ENCODE measurements at places on chromosomes 4 and X.
A peak's percentile ranks its signal among the peaks of the same experiment; 100 is the strongest.

DNA sequence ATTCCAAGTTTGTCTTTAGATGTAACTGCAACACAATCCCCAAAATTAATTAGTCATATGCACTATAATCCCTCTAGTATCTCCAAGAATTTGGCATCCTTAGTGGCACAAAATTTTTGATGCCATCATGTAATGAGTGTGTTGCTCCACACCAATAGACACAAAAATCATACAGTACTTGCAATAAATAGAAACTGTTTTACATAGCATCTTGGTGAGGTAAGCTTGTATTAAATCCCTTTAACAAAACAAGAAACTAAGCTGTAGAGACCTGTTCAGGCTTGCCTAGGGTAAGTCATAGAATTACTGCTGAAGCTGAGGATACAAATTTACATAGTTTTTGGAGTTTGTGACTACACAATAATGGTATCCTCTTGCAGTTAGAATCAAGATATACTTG lies 64.5 kb upstream of the PRSS12 start:
- DNase-seq, result no peak

GRCh38 chr4:5084911-5085475 lies 33.7 kb downstream of the STK32B start:
- no peak for DNase-seq

DNA sequence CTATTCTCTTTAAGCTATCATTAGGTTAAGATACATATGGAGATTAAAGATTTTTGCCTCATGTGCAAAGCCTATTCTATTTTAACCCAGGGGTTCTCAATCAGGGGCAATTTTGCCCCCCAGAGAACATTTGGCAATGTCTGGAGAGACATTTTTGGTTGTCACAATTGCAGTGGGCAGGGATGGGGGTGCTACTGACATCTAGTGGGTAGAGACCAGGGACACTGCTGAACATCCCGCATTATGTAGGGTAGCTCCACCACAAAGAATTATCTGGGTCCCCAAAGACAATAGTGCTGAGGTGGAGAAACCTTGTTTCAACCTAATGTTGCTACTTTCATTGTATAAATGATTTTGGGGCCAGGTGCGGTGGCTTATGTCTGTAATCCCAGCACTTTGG lies 13.2 kb upstream of the CA5B start:
- DNase-seq, result no peak

- no peak for DNase-seq
Observed at GRCh38 chrX:105738162-105738561, 84.2 kb upstream of the NRK start.

DNA sequence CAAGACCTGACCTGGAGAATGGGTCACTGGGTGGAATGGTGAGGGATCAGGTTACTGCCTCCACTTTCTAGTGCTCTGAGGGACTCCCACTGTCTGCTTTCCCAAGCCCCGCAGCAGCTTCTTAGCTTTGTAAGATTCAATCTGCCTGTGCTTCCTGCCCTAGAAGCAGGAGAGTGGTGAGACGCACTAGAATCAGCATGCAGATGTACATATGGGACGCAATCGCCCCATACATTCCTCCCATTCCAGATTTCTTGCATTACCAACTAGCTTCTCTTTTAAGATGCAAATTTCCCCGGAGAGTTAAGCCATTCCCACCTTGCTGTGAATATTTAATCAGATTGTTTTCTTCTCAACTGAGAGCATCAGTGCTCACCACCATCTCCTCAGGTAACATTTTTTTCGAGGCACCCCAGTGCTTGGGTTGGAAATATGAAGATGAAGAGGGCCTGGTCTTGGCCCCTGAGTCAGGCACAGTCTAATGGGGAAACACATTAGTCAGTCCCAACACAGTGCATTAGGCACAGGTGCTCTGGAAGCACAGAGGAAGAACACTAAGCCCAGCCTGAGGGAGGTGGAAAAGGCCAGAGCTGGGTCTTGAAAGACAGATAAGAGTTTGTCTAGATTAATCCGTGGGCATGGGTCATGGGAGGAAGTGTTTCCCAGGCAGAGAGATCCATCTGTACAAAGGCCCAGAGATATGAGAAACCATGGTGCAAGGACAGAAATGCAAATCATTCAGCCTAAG lies 66.7 kb upstream of the PRPS1 start:
- DNase-seq, result no peak

GRCh38 chr4:153185331-153185852 lies 18.9 kb upstream of the TRIM2 start:
- DNase-seq, result no peak

- DNase-seq, result no peak
Observed at GRCh38 chr4:115149106-115149505, 35.7 kb upstream of the NDST4 start.

DNA sequence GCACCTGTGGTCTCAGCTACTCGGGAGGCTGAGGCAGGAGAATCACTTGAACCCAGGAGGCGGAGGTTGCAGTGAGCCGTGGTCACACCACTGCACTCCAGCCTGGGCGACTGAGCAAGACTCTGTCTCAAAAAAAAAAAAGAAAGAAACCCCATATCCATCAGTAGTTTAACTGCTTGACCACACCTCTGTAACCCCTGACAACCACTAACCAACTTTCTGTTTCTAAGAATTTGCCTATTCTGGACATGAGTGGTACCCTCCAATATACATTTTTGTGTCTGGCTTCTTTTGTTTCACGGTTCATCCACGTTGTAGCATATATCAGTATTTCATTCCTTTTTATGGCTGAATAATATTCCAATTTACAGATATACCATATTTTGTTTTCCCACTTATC lies 9.1 kb downstream of the PPAT start:
- no peak for DNase-seq

DNA sequence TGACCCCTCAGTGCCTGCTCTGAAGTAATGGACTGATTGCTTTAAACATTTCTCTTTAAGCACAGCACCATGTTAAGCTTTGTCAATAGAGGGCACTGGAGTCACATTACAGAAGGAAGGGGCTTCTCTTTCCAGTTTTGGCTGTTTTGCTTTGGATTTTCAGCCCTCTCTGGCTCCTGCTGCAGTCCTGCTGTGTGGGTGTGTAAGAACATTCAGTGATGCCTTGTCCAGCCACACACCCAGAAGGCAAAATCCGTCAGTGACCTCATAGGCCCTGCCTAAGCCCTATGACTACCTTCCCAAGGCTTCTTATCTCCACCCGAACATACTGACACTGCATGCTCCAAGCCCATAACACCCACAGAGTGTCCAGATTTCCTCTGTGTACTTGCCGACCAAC lies 215.3 kb upstream of the CTSO start:
- DNase-seq, result peak; percentile 23

- peak; percentile 18 for DNase-seq
Observed at GRCh38 chrX:16771483-16772398, 14.5 kb upstream of the TXLNG start.

- no peak for DNase-seq
Observed at GRCh38 chr4:176335421-176335820, 15.7 kb downstream of the SPCS3 start.

GRCh38 chrX:101190736-101191135 lies 28.9 kb upstream of the DRP2 start:
- DNase-seq, result no peak

- no peak for DNase-seq
Observed at GRCh38 chr4:170274616-170275015, 184.9 kb upstream of the AADAT start.

DNA sequence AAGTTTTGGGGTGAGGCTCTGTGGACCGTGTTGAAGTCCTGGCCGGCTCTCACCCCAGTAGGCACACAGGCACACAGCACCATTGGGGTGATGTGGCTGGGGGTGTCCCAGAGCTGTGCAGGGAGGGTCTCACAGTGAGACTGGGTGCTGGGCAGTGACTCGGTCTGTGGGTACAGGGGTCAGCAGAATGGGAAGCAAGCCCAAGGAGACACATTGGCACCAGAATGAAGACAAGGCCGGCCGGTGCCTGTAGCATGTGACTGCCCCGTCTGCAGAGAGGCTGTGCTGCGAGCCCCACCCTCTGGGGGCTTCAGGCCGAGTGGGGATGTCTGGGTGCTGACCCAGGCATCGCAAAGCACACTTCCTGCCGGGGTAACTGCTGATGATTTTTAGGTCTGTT lies 5.2 kb downstream of the MAEA start:
- no peak for DNase-seq

DNA sequence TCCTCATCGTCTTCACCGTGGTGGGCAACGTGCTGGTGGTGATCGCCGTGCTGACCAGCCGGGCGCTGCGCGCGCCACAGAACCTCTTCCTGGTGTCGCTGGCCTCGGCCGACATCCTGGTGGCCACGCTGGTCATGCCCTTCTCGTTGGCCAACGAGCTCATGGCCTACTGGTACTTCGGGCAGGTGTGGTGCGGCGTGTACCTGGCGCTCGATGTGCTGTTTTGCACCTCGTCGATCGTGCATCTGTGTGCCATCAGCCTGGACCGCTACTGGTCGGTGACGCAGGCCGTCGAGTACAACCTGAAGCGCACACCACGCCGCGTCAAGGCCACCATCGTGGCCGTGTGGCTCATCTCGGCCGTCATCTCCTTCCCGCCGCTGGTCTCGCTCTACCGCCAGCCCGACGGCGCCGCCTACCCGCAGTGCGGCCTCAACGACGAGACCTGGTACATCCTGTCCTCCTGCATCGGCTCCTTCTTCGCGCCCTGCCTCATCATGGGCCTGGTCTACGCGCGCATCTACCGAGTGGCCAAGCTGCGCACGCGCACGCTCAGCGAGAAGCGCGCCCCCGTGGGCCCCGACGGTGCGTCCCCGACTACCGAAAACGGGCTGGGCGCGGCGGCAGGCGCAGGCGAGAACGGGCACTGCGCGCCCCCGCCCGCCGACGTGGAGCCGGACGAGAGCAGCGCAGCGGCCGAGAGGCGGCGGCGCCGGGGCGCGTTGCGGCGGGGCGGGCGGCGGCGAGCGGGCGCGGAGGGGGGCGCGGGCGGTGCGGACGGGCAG lies 792 bp downstream of the ADRA2C start:
- DNase-seq, result no peak

Measured in suppressor macrophage treated with lipopolysaccharide for 1 hour (primary cell).